ACHN (cell line): ENCODE measurements at places on chromosomes 11 and 22.
A peak's percentile ranks its signal among the peaks of the same experiment; 100 is the strongest.

GRCh38 chr11:36455658-36456111 is 54.4 kb downstream of the TRAF6 start:
- DNase-seq: peak; percentile 82

GRCh38 chr11:107018219-107018901 is at the start of gene GUCY1A2:
Gene GUCY1A2, minus strand, starts transcription at chr11:107018476. Its CDS starts 421 bp downstream, at chr11:107018055.
- DNase-seq: peak; percentile 18

- no peak for DNase-seq
Measured at GRCh38 chr22:27772081-27772983, 29.2 kb downstream of the MN1 start.

DNA sequence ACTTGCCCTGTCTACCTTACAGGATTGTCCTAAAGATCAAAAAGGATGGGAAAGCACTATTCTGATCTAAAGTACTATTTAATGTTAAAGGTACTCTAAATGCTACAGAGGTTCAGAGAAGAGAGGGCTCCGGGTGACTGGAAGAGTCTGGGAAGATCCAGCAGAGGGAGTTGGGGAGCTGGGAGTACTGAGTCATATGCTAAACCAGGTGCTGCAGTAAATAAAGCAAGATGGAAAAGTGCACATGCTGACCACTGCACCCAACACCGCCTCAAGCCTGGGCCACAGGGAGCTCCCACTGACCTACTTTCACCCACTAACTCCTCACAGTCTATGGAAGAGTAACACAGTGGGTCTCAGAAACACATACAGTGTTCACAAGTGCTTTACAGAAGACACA is 49.3 kb downstream of the WT1 start:
- DNase-seq: peak; percentile 35

DNA sequence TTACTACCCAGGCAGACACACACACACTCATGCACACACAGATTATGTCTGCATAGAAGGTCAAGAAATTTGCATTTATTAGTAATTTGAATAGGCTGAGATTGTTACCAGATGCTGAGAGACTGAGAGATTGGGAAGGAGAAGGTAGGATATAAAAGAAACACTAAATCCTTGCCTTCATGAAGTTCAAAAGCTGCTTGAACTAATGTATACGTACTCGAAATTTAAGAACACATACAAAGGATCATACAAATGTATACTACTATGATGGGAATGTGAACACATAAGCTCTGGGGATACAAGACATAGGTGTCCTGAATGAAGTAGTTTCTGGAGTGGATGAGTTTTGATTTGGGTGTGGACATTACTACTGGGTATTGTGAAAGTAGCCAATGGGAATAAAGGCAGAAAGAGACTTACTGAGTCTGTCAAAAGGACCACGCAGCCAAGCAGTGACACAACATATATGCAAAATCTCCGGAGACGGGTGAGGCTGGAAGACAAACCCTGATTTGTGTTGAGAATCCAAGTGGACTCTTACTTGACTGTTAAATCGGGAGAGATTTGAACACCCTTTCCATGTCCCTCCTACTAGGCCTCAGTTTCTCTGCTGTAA is 7.3 kb upstream of the PKNOX2 start:
- no peak for DNase-seq

- DNase-seq: no peak
Measured at GRCh38 chr11:46367916-46368267, 13.6 kb upstream of the MDK start.

DNA sequence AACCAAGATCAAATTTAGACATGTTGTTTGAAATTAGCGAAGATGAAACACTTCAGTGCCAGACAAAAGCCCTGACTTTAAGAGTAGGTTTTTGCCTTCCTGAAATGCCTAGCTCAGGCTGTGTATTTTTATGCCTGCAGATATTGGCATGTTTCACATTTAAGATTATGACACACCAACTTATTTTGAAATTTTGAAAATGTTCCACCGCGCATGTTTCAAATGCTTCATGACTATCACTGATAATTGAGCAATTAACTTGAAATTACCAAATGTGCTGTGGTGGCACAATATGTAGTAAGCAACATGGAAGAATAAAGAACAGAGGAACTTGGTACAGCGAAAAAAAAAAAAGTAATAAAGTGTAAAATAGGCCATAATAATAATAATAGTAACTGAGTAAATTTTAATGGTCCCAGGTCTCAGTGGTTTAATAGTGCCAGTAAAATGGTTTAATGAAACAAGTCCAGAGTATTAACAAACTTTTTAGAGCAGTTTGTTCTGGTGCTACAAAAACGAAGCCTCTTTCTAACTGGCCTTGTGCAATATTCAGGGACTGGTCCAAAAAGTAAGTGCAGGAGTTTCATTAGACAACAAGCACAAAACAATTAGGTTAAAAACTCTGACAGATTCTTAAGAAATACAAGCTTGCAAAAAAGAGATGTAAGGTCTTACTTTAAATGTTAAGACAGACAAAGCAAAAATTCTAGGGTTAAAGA is 112.5 kb upstream of the SOX6 start:
- DNase-seq: no peak
